ENCODE measurements at places on chromosomes 12 and 14. TPM values are rescaled to one million over a fixed set of nuclear protein-coding genes. Genes with fewer than 3 reads are reported as not detected.

- H3K4me3 ChIP-seq, result no peak overlapping the region
- no peak for DNase-seq
- H3K27me3 ChIP-seq, result no peaks in the 10 kb centered on the region
- H3K36me3 ChIP-seq, result no peaks in the 10 kb centered on the region
These were observed 133.9 kb downstream of the STXBP6 start for GRCh38 chr14:24915958-24916595.

DNA sequence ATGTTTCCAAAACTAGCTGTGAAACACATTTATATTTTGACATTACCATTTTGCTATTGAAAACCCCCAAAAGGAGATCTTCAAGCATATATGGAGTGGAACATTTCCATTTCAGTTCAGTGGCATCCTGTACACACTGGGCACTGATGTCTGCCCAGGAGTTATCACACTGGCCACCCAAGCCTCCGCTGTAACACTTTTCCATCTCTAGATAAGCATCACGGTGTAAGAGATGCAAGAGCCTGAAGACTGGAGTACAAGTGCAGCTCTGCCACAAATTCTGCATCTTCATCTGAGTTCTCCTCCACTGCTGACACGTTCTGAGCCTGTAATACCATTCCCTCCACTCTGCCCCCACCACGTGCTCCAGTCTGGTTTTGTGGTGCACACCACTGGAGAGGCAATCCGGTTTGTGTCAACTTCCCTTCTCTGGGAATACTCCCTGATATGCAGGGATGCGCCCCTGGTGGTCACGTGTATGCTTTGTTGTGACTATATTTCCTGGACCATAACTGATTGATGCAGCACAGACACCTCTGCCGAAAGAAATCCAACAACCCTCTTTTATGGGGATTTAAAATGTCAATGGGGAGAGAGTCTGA, 12.7 kb downstream of the SPTLC2 start:
- no peak for DNase-seq
- no peaks in the 10 kb centered on the region for H3K36me3 ChIP-seq
- H3K27ac ChIP-seq, result no peak overlapping the region
- no peaks in the 10 kb centered on the region for H3K27me3 ChIP-seq
- peaks cover 60% of the 10 kb centered on the region for H3K4me1 ChIP-seq
- no peak overlapping the region for H3K4me3 ChIP-seq

DNA sequence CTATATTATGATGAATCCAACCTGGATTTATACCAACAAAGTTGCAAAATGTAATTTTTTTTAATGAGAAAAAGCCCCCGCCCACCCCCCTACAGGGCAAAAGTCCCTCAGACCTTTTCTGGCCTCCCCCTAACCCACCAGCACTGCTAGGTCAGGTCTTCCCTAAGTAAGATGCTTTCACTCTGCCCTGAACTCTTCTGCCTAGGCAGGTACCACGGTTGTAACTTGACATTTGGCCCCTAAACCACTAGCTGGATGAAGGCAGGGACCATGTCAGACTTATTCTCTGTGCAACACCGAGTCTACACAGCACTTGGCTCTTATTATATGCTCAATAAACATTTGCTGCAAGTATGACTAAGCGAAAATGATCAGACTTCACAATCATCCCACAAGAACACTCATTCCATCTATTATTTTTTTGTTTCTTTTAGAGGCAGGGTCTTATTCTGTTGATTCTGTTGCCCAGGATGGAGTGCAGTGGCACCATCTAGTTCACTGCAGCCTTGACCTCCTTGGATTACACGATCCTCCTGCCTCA, 63.2 kb downstream of the SPRING1 start:
- DNase-seq, result no peak
- H3K27ac ChIP-seq, result no peak overlapping the region
- no peaks in the 10 kb centered on the region for H3K36me3 ChIP-seq

KRT72 gene
- polyA plus RNA-seq, result not detected

POLE2 gene
- 3.1 TPM for polyA plus RNA-seq

KRT6C gene
- not detected for polyA plus RNA-seq

RAB35 gene
- polyA plus RNA-seq, result 12.4 TPM

PTGER2 gene
- 259 TPM for polyA plus RNA-seq
